ENCODE measurements at places on chromosomes 2 and 18.
A peak's percentile ranks its signal among the peaks of the same experiment; 100 is the strongest.

DNA sequence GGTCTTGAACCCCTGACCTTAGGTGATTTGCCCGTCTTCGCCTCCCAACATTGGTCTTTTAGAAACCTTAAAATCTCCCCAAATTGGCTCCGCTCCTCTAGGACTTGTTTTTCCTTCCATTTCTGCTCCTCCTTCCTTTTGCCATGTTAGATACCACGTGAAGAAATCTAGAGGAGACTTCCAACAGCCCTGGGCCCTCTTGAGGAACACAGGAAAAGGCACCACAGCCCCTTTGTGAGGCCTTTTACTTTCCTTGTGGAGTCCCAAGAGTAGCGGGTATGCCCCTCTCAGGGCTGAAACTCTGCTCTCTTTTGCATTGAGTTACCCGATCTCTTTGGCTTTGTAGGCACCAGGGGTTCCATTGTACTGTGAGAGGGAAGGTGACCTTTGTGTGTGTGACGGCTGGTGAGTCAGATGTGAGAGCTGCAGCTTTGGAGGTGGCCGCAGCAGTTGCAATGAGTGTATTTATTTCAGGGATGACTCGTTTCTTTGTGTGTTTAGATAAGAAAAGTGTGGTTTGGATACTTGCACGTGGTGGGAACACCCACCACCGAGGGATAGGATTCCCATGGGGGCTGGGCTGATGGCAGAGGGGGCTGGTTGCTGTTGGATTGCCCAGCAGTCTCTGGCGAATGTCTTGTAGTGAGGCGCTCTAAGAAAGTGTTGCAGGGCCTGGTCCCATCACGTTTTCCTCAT is 218.4 kb upstream of the HS6ST1 start:
- DNase-seq, result no peak

DNA sequence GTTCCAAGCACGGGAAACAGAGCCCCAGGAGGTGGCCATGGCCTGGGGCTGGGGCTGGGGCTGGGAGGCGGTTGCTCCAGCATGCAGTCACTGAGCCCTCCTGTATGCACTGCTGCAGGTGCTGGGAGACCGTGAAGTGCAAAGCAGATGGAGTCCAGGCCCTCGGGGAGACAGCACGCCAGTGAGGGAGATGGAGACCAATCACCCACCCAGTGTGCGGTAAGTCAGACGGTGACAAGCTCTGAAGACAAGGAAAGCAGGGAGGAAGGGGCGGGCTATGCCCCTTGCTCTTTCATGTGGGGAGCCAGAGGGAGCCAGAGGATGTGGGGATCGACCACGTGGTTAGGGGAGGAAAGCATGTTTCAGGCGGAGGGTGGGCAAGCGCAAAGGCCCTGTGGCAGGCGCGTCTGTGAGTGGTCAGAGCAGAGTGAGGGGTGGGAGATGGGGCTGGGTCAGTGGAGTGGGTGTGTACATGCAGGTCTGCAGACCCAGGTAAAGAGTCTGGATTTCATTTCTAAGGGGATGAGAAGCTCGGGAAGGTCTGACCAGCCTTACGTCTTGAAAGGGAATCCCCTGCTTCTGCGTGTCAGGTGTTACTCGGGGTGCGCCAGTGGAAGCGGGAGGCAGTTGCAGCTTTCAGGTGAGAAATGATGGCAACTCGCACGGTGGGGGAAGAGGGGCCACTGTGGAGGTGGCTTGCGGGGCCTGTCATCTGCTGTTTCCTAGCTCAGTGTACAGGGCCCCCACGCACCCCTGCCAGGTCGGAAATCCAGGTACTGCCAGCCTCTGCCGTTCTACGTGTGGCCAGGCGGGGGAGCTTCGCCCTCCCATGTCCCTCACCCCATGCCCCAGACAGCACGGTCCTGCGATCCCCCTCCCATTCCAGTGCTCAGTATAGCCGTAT is 19.4 kb downstream of the RRM2 start:
- DNase-seq, result no peak

DNA sequence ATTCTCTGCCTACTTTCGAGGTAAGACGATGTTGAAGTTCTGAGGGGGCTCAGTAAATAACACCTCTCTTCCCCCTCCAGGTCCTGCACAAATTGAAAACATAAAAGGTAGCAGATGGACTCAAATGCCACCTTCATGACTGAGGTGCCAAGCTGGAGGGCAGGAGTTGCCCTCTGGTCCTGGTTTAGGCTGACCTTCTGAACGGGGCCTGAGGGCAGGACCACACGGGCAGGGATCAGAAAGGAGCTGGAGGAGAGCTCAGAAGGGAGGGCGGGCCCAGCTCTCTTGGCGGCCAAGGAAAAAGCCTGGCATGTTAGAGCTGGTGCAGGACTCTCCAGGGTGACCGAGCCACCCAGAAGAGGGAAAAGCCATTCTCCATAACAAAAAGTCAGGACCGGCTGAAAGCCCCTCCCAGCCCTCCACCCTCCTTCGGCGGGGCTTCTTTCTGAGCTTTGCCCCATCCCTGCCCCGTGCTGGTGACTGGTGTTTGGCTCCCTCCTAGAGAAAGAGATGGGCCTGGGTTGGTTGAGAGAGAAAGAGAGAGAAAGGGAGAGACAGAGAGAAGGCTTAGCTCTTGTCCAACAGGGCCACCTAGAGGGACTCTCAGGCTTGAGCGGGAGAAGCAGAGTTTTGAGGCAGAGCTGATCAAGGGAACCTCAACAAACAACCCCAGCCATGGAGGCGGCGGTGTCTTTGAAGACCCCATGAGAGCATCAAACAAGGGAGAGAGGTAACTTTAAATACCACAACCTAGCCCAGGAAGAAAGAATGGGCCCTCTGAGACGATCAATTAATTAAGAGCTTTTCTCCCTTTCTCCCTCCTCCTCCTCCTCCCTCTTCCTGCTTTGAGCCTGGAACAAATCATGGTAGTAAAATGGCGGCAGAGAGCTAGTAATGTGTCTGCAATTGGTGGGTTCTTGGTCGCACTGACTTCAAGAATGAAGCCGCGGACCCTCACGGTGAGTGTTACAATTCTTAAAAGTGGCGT is 50.8 kb downstream of the WIPF1 start:
- DNase-seq, result peak; percentile 9

DNA sequence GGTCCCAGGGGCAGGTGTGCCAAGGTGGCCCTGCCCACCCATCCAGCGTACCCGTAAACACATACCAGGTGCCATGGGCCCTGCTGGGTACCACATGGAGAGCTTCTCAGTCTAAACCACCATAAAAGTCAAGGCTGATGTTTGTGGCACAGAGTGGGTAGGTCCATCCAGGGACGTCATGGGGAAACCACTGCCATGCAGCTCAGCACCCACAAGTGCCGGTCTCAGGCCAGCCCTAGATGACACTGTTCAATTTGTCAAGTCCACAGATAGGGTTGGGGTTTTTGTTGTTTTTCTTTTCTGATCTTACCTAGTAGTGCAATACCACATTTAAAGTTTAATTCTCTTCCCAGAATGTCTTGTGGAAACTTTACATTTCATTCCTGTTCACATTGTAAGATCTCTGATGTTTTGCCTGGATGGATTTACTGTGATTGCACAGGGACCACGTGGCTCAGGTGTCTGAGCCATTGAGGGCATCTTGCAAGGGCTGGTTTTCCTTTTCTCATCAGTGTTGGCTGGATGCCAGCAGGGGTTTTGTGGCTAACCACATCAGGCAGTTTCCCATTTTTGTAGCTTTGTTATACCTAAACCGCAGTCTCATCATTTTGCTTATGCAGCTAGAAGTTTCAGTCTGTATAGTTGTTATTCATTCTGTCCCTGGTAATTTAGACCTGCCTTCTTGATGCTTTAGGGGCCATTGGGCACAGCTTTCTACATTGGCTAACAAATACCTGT is 64.7 kb downstream of the STK25 start:
- DNase-seq, result peak; percentile 49

GRCh38 chr2:39018638-39019037 is 102.2 kb downstream of the SOS1 start:
- no peak for DNase-seq

DNA sequence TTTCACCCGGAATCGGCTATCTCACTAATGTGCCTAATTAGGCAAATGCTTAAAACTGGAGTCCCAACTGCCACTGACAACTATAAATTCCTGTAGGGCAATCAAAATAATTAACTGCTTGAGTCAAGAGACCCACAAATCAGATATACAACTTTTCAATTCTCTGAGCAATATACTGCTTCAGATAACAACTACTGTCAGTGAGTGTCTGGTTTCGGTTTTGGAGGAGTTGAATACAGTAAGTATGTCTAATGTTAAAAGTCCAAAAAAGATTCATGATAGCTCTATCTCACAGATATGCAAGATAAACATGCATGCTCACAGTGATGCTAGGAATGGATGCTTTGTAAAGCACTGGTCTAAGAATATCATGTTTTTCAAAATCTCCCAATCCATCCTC is 283.3 kb downstream of the NRXN1 start:
- DNase-seq, result no peak

DNA sequence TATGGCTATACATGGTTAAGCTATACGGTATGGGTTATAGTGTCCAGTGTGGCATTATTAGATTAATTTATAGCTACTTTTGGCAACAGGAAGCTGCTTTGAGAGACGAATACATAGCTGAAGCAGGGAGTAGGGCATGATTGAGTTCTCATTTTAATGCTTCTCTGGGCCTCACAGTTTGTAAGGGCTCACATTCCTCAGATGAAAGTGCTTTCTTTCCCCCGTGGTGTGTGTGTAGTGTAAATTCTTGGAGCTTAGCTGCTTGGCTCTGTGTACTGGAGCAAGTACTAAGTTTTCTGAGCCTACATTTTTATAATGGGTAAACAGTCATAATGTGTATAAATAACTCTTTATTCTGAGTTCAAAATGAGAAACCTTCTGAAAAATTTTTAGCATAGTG is 173.7 kb downstream of the PTPRM start:
- no peak for DNase-seq

- no peak for DNase-seq
These were observed 180.0 kb upstream of the ARL4C start for GRCh38 chr2:234676783-234677450.

GRCh38 chr2:25566694-25567093 is 106.7 kb downstream of the DTNB start:
- no peak for DNase-seq

GRCh38 chr2:70125498-70125898 is 38.2 kb downstream of the PCBP1 start:
- DNase-seq, result no peak

GRCh38 chr2:186629250-186629996 is 39.6 kb downstream of the ITGAV start:
- no peak for DNase-seq

- DNase-seq, result no peak
These were observed 3.1 kb upstream of the HES6 start for GRCh38 chr2:238242731-238243495.

DNA sequence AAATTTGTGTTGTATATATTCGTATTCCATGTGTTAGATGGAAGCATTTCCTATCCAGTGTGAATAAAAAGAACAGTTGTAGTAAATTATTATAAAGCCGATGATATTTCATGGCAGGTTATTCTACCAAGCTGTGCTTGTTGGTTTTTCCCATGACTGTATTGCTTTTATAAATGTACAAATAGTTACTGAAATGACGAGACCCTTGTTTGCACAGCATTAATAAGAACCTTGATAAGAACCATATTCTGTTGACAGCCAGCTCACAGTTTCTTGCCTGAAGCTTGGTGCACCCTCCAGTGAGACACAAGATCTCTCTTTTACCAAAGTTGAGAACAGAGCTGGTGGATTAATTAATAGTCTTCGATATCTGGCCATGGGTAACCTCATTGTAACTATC is 138.8 kb downstream of the GFPT1 start:
- no peak for DNase-seq

- DNase-seq, result peak; percentile 41
These were observed 23.6 kb downstream of the ALPK2 start for GRCh38 chr18:58605027-58606020.

GRCh38 chr2:54067851-54068375 is 47.5 kb upstream of the ACYP2 start:
- DNase-seq, result no peak

DNA sequence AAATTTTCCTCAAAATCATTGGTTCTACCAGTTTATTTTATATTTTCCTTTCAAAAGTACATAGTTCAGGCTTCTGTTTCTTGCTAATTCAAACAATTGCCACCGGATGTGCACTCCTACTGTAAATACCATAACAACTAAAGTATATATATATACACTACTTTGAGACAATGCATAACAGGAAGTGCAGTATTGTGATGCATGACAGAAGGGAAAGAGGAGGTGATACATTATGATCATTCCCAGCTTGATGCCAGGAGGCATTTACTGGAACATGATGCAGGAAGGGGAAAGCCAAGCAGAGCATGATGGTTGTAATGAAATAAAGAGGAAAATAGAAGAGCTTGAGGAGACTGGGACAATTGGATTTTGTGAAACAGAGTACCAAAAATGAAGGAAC is 215.2 kb upstream of the NT5C1B start:
- no peak for DNase-seq

GRCh38 chr2:30336084-30336483 is 104.8 kb downstream of the LBH start:
- no peak for DNase-seq

- DNase-seq, result no peak
These were observed 49.2 kb downstream of the CRIM1 start for GRCh38 chr2:36404754-36405153.

DNA sequence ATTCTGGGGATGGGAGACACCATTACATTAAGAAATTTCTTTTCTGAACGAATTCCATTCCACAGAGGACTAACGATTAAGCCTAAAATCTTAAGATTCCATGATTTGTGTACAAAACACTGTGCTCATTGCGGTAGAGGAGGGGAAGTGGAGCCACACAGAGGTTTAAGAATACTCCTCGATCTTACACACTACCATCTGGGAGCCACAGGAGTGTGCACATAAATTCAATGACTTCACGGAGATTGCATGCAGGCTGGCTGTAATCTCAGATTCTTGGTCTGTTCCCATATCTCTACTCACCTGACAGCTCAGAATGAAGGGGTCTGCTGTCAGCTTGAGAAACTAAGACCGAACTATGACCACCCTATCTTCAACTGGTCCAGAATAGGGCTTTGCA is 762 bp downstream of the VPS4B start:
- no peak for DNase-seq

GRCh38 chr18:49697757-49698524 is 115.4 kb downstream of the ACAA2 start:
- no peak for DNase-seq

- DNase-seq, result no peak
These were observed 1211.9 kb upstream of the NXPH2 start for GRCh38 chr2:139992078-139992477.

DNA sequence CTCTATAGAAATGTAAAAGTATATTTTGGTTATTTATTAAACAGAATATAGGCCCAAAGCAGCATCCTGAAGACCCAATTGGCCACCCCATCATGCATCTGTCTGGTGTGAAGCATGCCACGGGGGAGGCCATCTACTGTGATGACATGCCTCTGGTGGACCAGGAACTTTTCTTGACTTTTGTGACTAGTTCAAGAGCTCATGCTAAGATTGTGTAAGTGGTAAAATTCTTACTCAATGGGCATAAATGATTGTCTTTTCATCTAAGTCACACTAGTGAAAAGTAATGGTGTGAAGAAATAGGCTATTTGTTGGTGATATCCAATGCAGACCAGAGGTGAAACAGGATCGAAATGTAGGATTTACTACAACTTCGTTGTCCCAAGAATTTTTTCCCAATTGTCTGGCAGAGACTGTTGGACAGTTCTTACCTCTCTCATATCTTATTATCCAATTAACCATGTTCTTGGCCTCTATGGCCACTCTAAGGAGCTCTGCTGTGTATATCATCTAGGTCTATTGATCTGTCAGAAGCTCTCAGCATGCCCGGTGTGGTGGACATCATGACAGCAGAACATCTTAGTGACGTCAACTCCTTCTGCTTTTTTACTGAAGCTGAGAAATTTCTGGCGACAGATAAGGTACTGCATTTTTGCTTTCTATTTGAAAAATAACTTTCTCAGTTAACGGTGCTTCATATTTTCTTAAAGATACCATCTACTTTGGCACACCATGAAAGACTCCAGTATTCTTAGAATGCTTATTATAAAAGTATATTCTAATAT is 35.0 kb downstream of the AOX1 start:
- DNase-seq, result no peak
